ENCODE measurements at places on chromosomes 11 and 22.

GRCh38 chr11:64340671-64341335, 799 bp downstream of the CCDC88B start:
- DNase-seq, result no peak

- peak; percentile 47 for DNase-seq
Observed at GRCh38 chr22:21760640-21761039, 25.0 kb upstream of the YPEL1 start.

- DNase-seq, result no peak
Observed at GRCh38 chr11:123253223-123253622, 58.2 kb upstream of the CLMP start.

GRCh38 chr11:86636275-86636674, 36.1 kb downstream of the ME3 start:
- DNase-seq, result no peak

DNA sequence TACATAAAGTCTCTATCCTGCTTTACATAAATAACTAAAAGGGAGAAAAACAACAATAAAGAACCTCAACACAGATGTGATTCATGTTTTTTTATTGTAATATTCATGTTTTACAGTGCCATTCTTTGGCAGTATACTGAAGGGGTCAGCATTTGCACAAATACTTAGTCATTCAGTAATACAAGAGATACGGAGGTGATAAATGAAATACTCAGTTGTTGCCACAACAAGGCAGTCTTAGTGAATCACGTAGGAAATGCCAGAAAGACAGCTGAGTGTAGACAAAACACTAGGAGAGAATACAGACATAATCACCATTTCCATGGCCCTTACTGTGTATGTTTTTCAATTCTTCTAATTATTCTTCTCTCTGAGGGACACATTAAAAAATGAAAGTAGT, 910.4 kb downstream of the METTL15 start:
- no peak for DNase-seq

- no peak for DNase-seq
Observed at GRCh38 chr11:125425601-125426000, 70.5 kb downstream of the FEZ1 start.

- DNase-seq, result no peak
Observed at GRCh38 chr22:47593291-47593690, 830.8 kb downstream of the TBC1D22A start.

- DNase-seq, result peak; percentile 81
Observed at GRCh38 chr11:46112961-46113607, 8.2 kb downstream of the PHF21A start.

GRCh38 chr11:6538945-6539344, 41.9 kb downstream of the DNHD1 start:
- DNase-seq, result no peak

- DNase-seq, result no peak
Observed at GRCh38 chr22:30833322-30833721, 135.3 kb downstream of the MORC2 start.

- no peak for DNase-seq
Observed at GRCh38 chr11:116434986-116435385, 337.8 kb downstream of the BUD13 start.

- DNase-seq, result peak; percentile 17
Observed at GRCh38 chr11:107549253-107549953, 16.1 kb downstream of the ALKBH8 start.

GRCh38 chr11:1567721-1568100, 4.4 kb downstream of the DUSP8 start:
- DNase-seq, result no peak

GRCh38 chr22:36196254-36197064, 5.2 kb downstream of the APOL4 start:
- DNase-seq, result no peak

GRCh38 chr11:15627560-15627959, 512.8 kb downstream of the INSC start:
- no peak for DNase-seq

GRCh38 chr22:29268511-29269229, 602 bp downstream of the EWSR1 start:
- DNase-seq, result no peak

DNA sequence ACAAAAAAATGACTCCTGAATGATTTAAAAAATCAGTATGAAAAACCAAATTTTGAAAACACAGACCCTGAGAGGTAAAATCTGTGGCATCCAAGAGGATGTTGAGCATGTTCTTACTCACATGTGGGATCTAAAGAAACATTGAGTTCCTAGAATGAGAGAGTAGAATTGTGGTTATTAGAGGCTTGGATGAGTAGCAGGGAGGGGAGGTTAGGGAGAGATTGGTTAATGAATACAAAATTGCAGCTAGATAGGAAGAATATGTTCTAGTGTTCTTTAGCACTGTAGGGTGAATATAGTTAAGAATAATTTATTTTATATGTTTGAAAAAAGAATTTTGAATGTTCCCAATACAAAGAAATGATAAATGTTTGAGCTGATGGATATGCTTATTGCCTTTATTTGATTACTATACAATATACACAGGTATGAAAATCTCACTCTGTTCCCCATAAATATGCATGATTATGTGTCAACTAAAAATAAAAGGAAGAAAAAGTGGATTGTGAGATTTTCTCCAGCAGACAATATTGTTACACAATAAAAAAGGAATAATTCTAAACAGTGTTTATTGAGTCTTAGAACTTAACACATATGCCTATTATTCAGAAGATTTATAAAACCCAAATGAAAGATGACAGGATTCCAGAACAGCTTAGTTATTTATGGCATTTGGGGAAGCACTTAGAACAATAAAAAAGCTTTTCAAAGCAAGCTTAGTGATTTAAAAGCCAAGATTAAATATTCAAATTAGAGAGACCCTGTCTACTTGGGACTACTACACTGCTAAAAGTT, 28.7 kb downstream of the MS4A2 start:
- no peak for DNase-seq

- no peak for DNase-seq
Observed at GRCh38 chr11:112718483-112718882, 242.7 kb upstream of the NCAM1 start.

DNA sequence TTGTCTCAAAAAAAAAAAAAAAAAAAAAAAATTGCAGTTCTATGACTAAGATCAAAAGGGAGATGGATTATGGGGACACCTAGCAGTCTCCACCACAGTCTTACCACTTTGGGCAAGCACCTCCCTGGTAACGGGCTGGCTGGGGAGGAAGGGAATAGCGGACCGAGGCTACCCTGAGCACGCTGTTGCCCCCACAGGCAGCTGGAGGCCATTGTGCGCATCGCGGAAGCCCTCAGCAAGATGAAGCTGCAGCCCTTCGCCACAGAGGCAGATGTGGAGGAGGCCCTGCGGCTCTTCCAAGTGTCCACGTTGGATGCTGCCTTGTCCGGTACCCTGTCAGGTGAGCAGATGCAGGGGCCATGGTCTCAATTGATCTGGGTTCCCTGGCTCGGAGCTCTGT, 21.2 kb downstream of the MCM5 start:
- DNase-seq, result no peak

DNA sequence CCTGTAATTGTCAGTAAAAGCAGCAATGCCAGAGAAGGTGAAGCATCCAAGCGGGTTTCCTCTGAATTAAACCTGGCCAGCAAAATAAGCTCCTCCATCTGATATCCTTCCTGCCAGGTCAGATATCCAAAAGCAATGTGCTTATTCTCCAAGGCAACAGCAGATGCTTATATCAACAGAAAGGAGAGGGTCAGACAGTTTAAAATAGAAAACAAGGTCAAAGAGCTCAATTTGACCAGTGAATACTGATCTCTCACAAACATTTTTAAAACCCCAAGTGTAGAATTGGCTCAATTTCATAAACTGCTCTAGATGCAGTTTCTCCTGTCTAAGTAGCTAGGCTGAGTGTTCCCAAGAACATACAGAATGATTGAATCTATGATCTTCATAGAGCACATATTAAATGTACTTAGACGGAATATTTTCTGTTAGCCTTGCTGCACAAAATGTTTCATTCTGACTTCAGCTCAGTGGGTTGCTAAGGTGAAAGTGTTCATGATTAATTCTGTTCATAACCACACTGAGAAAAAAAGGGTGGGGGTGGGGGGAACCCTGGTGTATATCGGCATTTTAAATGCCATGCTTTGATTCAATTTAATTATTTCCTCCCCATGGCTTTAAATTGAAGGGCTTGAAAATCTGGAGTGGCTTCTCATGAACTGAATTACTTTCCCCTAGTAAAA, 174.2 kb upstream of the ARHGAP20 start:
- no peak for DNase-seq

GRCh38 chr11:119694334-119694733, 34.7 kb downstream of the NECTIN1 start:
- peak; percentile 47 for DNase-seq

GRCh38 chr11:78381865-78382264, 35.8 kb downstream of the GAB2 start:
- no peak for DNase-seq

GRCh38 chr11:68695531-68695930, 11.2 kb downstream of the GAL start:
- DNase-seq, result no peak

GRCh38 chr22:19658057-19658966, 56.0 kb upstream of the SEPTIN5 start:
- no peak for DNase-seq

GRCh38 chr11:10418259-10418949, 36.7 kb upstream of the AMPD3 start:
- no peak for DNase-seq

GRCh38 chr11:88604260-88604659, 266.7 kb upstream of the CTSC start:
- no peak for DNase-seq

DNA sequence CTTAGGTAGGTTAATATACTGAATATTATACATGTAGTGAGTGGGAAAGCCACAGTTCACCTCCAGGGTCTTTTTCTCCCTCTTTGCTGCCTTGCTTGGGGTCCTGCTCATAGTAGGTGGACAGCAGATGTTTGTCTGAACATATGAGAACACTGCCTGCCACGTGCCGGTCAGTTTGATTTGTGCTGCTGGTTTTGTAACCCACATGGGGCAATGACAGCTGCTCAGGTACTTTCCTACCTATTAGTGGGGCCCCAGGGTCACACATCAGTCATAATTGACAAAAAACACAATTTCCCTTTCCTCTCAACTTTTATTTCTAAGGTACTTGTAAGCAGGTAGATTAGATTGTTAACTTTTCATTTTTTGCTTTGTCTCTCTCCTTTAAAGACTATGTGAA, 43.8 kb downstream of the BMAL1 start:
- no peak for DNase-seq

GRCh38 chr11:123111465-123111864, 49.5 kb upstream of the HSPA8 start:
- peak; percentile 76 for DNase-seq

DNA sequence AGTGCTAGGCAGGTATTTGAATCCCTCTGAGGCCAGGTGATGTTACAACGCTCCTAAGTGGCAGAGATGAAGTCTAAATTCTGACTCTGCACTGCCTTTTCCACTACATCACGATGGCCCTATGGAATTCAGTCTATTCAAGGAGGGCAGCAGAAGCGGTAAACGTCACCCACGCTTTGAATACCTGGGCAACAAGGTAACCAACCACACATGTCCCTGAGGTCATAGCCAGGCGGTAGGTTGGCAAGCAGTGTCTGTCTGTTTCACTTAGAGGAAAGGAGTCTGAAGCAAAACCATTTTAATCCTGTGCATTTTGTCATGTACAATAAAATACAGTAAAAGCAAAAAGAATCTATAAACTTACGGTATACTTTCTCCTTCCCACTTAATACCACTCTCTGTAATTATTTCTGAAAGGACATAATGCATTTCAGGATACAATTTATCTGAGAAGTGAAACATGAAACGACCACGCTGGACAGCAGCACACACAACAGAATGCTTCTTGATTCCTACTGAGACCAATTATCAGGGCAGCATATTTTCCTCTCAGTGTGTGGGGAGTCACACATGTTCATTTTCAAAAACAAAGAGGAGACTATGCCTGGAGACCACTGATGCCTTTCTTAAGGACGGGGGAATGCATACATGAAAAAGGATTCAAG, 51.3 kb downstream of the PRDM10 start:
- DNase-seq, result peak; percentile 91

GRCh38 chr22:47630741-47631534, 868.5 kb downstream of the TBC1D22A start:
- no peak for DNase-seq

DNA sequence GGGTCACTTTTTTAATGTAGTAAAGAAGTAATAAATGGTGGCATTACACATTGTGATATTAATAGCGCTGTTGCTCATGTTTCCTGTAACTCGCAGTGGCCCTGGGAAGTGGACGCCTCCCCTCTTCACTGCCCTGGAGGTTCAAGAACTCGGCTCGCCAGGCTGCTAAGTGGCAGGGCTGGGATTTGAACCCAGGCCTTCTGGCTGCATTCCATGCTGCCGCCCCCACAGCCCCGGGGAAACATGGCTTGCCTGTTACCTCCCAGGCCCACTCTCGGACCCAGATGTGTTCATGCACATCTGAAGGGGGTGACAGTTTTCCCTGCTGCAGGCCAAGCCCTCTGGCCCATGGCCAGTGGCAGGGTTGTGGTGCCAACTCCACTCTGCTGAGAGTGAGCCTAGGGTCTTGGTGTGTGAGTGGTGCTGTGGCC, 25.0 kb upstream of the MGAT3 start:
- no peak for DNase-seq

DNA sequence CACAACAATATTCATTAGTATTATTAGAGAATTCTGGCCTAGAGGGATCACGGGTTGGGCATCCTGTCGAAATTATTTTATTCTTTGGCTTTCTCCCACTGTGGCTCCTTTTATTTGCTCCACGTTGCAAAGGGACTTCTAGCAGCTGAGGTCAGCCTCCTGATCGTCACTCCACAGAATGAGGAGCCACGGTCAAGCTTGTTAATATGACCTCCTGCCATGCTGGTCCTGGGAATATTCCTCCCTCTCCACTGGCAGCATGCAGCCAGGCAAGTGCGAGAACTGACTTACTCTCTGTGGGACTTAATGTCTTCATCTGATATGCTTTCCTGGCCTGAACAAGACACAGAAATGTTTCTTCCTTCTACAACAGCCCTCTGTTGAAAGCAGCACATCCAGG, 20.9 kb downstream of the POU2AF3 start:
- DNase-seq, result no peak

DNA sequence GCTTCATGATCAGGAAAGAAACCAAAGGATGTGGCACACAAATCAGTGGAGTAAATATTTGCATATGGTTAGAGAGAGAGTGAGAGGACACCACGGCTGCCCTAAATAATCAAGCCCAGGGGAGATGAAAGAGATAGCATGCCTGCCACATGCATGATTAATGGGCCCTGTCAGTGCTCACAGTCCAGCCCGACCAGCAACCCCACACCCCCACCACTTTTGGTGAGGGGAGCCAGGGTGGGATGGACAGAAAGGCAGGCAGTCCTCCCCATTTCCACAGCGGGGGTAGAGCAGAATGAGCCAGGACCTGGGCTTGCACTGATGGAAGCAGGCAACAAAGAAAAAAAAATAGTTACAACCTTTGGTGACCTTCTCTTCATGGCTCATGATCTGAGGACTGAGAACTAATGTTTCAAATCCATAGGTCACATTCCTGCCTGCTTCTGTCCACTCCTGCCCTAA, 545.0 kb downstream of the ETS1 start:
- DNase-seq, result peak; percentile 47
